Pulmonary artery endothelial cell (primary cell): ENCODE measurements at places on chromosomes 12 and 14. TPM values are rescaled to one million over a fixed set of nuclear protein-coding genes. Genes with fewer than 3 reads are reported as not detected.

DNA sequence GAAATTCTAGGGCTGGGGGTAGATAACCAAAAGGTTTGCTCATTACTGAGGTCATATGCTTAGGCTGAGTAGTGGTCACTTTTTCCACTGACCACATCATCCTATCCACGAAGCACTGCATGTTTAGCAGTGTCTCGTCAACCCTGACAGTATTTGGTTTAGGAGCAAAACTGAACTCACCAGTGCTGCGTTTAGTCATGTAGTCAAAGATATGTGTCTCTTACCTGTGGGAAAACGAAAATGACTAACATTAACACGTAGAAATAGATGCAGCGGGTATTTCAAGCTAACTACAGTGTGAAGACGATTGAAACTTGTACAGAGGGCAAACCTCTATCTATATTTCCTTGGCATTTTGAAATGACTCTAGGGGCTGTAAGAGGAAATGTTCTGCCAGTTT, 34.6 kb downstream of the MTHFD1 start:
- no peak for DNase-seq

GRCh38 chr14:62885451-62885850, 159.8 kb downstream of the KCNH5 start:
- no peak for DNase-seq

DNA sequence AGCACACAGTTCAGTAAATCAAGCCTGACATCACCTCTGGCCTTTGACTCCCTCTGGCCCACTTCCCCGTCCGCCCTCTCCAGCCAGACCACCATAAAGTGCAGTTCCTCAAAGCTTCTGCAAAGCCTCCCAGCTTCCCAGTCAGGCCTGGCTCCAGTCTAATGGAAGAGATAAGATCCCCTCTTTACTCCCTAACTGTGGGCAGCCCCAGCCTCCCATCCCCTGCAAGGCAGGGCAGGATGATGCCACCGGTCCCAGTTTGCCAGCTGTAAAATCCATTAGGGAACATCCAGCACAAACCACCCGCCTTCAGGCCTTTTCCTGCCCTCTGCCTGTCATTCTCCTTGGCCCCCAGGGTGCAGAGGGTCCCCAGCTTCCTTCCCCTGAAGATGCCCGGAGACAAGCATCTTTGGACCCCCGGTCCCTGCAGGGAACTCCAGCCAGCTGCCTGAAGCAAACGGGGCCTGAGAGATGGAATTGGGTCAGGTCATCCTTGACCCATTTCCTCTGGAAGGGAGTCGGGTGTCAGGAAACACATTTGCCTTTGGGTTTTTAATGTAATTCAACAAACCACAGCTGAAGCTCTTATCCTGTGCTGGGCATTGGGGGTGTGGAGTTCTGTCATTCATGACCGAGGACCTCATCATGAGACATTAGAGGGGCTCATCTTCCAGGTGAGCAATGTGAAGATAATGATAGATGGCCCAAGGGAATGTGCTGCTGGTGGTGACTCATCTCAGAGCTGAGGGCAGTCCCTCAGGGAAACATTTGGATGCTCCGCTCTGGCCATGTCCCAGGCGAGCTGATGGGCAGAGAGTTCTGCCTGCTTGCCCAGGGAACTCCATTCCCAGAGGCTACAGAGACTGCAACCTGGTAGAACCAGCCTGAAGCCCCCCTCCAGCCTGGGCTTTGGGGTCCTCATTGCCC, 93.8 kb upstream of the CLMN start:
- no peak for DNase-seq

DNA sequence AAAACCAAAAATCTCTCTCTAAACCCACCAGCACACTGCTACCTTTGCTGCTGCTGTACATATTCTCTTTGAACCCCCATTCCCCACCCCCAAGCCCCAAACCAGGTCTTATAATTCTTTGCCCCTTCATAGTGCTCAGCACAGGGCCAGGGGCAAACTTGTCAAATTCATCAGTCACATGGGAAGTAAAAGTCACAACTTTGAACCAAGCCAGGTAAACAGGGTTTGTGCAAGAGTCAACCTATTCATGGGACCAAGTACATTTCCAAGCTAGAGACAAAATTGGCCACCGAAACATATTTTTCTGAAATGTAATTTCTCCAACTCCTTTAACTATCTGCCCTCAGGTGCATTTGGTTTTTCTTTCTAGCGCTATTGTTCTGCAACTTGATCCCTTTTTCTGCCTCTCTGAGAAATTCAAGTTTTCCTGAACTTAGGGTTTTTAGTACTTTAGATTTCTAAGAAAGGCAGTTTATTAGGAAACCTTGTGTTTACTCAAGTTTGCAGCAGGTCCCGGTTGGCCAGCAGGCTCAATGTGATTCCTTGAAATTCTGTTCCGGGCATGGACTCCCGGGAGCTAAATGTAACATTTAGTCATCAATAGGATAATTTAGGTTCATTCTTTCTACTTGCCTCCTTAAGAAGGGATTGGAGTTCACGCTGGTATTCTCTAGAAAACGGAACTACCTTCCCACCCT, 230.5 kb downstream of the EFCAB11 start:
- DNase-seq = no peak

GRCh38 chr14:85439696-85440328, 90.1 kb upstream of the FLRT2 start:
- no peak for DNase-seq

GRCh38 chr12:127054531-127054930, 1212.4 kb upstream of the TMEM132C start:
- DNase-seq = no peak

DNA sequence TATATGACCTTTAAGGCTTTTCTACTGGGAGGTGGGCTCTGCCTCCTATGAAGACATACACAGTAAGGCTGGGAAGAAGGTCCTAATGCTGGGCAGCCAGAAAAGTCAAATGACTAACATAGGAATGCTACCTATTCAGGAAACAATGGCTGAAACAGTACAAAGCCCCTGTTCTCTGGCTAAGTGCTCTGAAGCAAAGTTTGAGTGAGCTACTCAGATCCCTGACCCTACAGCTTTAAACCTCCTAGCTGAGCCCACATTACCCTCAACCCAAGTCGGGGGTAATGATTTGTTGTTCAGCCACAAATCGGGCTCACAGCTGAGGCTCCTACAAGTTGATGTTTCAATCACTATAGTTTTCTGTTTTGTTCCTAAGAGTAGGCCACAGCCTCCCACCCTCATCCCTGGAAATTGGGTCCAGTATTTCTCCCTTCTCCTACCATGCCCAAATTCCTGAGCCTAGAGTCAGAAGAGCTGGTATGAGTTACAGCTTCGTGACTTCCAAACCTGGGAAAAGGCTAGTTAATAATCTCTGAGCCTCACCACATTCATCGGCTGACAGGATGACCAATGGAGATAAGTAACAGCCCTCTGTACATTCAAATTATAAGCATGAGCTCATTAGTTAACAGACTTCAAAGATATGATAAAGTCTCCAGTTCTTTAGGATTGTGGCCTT, 46.5 kb downstream of the BTBD7 start:
- DNase-seq = no peak

DNA sequence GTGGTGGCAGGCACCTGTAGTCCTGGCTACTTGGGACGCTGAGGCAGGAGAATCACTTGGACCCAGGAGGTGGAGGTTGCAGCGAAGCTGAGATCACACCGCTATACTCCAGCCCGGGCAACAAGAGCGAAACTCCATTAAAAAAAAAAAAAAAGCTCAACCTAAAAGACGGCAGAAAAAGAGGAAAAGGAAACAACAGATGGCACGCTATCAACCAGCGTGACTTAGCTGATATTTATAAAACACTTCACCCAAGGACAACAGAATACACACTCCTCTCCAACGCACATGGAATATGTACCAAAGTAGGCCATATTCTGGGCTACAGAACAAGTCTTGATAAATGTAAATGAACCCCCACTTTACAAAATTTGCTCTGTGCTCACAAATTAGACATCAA, 34.0 kb upstream of the CLMN start:
- no peak for DNase-seq

- peak; percentile 67 for DNase-seq
These were observed 56.7 kb upstream of the CHGA start for GRCh38 chr14:92866181-92866752.

The GXYLT1 gene
- 21.0 and 31.0 TPM in 2 replicates for total RNA-seq

The CCDC196 gene
- total RNA-seq = not detected in 2 replicates

- no peak for DNase-seq
These were observed 2.6 kb downstream of the IFFO1 start for GRCh38 chr12:6553051-6553868.

DNA sequence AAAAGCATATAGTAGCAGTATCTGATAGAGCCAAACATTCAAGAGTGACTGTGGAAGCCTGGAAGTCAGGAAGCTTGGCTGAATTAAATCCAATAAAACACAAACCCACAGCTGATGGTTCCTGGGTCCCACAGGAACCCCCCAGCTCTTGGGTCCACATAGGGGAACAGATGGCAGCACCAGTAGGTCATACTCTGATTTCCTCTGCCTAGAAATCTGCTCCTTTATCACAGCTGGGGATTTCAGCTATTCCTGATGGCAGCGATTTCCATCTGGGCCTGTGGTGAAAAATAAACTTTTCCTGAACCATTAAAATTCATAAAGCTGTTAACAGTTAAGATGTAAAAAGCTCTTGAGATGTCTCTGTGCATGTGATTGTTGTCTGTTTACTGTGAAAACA, 202.0 kb upstream of the FRMD6 start:
- no peak for DNase-seq

- no peak for DNase-seq
These were observed 131.5 kb downstream of the KCNK10 start for GRCh38 chr14:88191605-88192004.

- no peak for DNase-seq
These were observed 181.7 kb downstream of the PLCZ1 start for GRCh38 chr12:18556161-18556560.
